ENCODE measurements at places on chromosomes 1 and 21.

DNA sequence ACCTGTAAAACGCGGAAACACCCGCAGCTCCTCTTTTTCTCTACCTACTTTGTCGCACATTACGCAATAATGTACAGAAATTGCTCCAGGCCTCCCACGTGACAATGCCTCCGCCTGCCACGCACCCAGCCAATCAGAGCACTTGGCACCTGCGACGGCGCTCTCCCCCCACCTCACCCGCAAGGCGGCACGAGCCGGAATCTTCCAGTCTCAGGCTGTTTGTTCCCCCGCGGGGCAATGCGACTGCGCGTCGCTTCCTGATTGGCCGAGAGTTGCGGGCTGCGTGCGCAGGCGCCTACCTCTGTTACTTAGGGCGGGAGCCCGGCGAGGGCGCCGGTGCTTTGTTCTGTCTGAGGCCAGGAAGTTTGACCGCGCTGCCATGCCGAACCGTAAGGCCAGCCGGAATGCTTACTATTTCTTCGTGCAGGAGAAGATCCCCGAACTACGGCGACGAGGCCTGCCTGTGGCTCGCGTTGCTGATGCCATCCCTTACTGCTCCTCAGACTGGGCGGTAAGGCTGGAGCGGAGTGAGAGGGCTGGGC lies at the start of gene MAEL:
TSS of gene MAEL (plus strand) at position 307 of the 542 bp plus-strand sequence. CDS start at position 380, 73 bp downstream.
- no peak for DNase-seq

GRCh38 chr1:174894117-174894762 lies 105.5 kb upstream of the CACYBP start:
- no peak for DNase-seq

- no peak for DNase-seq
Observed at GRCh38 chr1:169491845-169492281, 6.1 kb upstream of the SLC19A2 start.

GRCh38 chr1:67793562-67793961 lies 39.7 kb downstream of the GNG12 start:
- no peak for DNase-seq
